ENCODE measurements at places on chromosomes 6 and 20.

DNA sequence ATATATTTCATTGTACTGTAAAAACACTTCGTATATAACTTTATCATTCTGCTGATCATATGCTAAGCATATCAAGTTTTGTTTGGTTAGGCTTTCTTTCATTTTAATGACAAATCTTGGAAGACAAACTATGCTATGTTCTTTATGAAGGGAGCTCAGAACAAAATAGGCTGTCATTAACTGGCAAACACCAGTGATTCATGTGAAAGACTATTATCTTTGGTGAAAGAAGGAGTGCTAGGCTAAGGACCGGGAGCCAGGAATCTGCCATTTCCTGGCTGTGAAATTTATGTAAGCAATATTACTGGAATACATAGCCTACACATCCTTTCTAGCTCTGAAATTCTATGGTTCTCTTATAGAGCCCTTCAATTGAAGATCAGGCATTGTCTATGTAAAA lies 136.2 kb upstream of the CCN2 start:
- no peak for DNase-seq

DNA sequence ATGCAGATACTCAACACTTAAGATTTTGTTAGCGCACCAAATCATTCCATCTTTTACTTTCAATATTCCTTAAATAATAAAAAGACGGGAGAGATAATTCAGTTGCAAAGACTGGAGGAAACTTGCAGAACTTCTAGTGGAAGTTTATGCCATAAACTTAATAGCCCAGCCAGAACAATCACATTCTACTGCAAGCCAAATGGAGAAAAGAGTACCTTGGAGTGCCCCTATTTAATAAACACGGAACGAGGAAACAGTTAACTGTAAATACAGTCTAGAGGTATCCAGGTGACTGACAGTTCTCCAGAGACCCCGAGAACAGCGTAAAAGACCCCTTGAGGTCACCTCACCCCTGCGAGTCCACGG lies 635 bp downstream of the SLC35B3 start:
- DNase-seq = no peak

- no peak for DNase-seq
Observed at GRCh38 chr6:122770835-122771601, 8.5 kb upstream of the FABP7 start.

DNA sequence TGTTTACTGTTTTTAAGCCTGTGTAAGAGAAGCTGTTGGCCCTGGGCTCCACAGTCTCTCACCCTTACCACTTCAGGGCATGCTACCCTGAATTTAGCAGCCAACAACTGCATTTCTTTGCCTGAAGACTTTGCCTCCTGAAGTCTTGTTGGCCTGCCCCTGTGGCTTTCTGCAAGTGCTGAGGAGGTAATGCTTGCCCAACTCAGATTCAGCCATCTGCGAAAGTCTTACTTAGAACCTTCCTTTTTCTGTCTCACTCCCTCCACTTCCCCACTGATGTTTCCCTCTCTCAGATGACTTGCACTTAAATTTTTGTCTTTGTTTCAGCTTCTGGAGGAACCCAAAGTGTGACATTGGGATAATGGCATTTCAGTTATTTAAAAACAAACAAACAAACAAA lies 11.8 kb upstream of the IBTK start:
- DNase-seq = no peak

- no peak for DNase-seq
Observed at GRCh38 chr20:14518648-14519047, 181.2 kb upstream of the FLRT3 start.

GRCh38 chr6:139711804-139712585 lies 337.5 kb upstream of the CITED2 start:
- no peak for DNase-seq

- DNase-seq = no peak
Observed at GRCh38 chr6:35406711-35407485, 45.2 kb upstream of the FANCE start.

GRCh38 chr20:37345339-37346235 lies at the start of gene SRC:
SRC (plus strand) TSS chr20:37346140; CDS start chr20:37384154, 38,014 bp downstream.
- no peak for DNase-seq

DNA sequence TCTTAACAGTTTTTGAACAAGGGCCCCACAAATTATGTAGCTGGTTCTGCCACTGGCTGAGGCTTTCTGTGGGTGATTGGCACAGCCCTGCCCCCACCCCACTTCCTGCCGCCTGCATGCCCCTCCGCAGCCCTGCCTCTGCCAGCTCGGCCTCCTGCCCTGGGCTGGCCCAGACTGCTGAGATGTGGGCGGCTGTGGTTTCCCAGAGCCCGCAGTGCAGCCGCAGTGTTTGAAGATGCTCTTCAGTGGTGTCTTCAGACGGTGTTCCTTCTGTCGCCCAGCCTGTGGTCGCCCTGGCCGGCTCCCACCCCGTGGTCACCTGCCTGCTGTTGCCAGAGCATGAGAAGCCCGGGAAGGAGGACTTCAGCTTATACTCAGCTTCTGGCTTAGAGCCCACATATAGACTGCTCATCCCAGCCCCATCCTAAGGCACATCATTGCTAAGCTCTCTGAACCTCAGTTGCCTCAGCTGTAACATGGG lies 154.3 kb downstream of the VEGFA start:
- no peak for DNase-seq

GRCh38 chr6:129771678-129772077 lies 61.7 kb upstream of the ARHGAP18 start:
- DNase-seq = no peak

DNA sequence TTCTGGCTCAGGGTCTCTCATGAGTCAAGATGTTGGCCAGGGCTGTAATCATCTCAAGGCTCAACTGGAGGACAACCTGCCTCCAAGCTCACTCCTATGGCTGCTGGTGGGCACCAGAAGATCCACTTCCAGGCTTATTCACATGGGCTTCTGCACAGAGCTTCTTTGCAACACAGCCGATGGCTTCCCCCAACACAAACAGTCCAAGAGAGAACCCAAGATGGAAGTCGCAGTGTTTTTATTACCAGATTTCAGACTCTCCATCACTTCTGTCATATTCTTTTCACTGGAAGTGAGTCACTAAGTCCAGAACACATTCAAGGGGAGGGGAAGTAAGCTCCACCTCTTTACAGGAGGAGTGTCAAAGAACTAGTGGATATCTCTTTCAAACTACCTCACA lies 75.5 kb downstream of the CD164 start:
- no peak for DNase-seq

DNA sequence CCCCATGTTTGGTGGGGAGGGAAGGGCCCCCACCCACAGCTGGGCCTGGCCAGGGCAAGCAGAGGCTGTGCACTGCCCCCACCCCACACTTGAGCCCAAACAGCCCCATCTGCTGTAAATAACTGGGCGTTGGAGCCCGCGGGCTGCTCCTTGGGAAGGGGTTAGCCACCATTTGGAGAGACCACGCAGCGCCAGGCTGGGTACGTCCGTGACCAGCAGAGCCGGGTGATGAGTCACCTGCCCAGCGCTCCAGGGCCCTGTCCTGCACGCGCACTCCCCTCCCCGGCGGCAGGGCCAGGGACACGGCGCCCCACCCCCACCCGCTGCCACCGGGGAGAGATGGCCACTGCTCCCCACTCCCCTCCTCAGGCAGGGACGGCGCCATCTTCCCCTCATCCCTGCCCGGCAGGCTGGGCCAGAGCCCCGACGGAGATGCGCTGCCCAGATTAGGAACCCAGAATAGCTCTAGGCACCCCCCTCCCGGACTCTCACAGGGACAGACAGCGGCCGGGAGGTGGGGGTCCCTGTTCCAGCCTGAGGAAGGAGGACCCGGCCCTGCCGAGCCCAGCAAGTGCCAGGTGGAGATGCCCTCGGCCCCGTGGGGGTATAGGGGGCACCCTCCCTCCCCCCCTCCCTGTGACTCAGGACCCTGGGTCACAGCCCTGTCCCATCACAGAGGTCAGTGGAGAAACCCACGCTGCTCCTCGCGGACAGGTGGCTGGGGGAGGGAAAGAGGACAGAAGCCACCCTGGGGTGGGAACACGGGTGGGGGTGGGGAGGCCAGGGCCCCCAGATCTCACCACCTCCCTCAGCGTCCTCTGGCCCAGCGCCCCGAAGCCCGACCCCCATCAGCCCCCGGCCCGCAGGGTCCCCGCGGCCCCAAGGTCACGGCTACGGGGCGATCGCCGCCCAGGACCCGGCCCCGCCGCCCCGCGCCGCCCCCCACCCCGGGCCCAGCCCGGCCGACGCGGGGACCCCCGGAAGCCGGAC lies 642 bp downstream of the EEF1A2 start:
- no peak for DNase-seq

DNA sequence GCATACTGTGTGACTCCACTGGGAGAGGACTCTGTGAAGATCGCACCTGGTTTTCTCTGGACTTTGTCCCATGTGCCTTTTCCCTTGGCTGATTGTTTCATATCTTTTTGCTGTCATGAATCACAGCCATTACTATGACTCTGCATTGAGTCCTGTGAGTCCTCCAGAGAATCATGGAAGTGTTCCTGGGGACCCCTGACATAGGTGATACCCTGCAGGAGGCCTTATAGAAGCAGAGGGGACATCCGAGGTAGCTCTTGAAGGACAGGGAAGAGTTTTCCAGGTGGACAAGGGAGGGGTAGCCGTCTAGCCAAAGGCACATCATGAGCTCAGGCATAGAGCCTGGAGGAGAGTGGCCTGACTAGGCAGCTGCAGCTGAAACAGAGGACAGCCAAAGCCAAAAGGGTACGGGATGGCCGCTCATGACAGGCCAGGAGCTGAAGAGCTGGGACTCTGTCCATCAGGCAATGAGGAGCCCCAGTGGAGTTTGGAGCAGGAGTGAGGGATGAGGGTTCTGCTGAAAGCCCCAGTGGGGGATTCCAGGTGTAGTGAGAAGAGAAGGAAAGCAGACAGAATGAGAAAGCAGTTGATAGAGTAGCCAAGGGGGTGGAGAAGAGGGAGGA lies 86.6 kb upstream of the TOX2 start:
- no peak for DNase-seq

- DNase-seq = no peak
Observed at GRCh38 chr6:40249935-40250334, 315.7 kb upstream of the MOCS1 start.

DNA sequence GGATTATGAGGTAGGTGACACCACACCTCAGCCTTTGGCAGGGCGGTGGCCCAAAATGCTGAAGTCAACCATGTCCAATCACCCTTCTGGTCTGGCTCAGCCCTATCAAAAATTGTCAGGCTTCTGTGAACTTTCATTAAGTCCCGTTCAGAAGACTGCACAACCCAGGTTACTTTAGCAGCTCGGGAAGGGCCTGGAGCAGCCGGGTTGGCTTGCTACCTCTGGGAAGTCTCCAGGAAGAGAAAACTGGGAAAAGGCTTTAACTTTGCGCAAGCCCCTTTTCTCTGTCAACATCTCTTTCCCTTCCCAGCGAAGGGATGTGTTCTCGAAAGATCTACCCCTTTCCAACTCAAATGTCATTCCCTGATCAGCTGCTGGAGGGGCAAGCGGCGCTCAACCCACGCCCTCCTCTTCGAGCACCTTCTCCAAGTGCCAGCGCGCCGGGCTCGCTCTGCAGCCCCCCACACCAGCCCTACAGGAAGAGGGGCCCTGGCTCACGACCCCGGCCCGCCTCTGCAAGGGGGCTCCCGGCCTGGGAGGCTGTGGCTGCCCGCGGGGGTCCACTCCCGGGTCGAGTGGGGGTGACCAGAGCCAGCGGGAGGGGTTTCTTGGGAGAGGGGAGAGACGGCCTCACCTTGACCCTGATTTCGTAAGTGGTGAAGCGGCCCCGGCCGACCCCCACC lies 573 bp downstream of the SNX3 start:
- peak; percentile 63 for DNase-seq

GRCh38 chr20:1964659-1965405 lies 29.0 kb downstream of the PDYN start:
- DNase-seq = peak; percentile 19

DNA sequence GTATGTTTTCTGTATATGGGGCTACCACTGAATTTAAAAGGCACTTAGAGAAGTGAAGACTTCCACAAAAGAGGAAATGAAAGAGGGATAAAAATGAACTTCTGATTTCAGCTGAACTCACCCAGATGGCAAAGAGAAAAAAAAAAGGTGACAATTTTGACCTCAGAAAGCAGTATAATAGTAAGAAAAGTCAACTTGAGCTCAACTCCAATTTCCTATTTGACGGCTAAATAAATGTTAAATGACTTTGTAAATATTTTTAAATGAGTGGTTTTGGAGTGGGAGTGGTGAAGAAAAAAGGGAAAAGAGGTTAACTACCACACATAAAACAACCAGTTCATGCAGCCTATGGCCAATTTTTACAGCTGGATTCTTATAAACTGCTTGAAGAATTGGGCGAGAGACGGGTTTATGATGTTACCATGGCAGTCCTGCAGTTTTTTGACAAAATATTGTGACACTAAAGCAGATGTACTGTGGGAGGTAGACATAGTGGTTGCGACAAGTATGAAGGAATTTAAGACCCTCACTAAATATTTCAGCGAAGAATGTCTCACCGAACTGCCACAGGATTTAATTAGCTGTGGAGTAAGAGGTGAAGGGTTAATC lies 49.8 kb upstream of the ADTRP start:
- no peak for DNase-seq

GRCh38 chr20:1266167-1266973 lies at the start of gene SNPH:
SNPH (plus strand) TSS chr20:1266294; CDS start chr20:1296240, 29,946 bp downstream.
- DNase-seq = peak; percentile 92

DNA sequence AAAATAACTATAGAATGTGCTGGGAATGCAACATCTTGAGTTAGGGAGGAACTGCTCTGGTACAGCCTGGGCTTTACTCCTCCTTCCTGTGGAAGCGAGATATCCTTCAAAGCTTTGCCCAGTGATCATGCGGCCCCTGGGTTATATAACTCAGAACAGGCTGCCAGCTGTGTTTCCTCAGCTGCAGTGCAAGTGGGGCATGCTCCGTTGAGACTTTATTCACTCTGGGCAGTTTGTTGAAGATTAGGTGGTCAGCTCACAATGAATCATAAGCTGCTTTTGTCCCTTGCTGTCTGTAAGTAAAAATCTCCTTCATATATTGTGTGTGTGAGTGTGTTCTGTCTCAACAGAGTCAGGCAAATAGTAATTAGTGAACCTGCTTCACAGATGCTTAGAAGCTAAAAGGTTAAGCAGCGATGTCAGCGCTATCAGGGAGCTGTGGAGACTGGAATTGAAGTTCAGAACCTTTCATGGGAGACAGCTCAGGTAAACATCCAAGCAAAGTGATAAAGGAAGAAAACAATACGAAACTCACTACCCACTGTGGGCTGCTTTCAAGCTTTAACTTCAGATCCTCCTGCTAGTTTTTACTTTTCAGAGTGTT lies 688.4 kb downstream of the HTR1B start:
- peak; percentile 8 for DNase-seq

- no peak for DNase-seq
Observed at GRCh38 chr6:152356662-152357061, 280.5 kb downstream of the SYNE1 start.

- no peak for DNase-seq
Observed at GRCh38 chr6:6090861-6091607, 84.3 kb upstream of the NRN1 start.

DNA sequence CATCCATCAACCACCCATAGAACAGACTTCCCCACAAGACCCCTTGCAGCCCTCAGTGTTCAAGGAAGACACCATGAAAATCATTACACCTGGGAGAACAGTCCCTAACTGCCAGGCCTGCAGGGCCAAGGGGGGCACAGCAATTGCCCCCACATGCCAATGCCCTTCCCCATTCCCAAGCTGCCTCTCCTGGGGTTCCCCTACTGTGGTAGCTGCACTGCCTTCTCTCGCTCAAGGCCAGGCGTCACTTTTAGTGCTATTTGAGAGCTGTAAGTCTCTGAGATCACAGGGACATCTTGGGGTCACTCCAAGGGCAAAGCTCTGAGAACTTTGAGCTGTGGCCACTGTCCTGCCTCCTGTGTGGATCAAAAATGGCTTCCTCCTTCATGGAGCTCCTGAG lies 6.0 kb upstream of the ACSS1 start:
- DNase-seq = no peak

GRCh38 chr6:137610702-137611101 lies 116.5 kb upstream of the OLIG3 start:
- no peak for DNase-seq

GRCh38 chr6:48475275-48475674 lies 364.3 kb upstream of the PTCHD4 start:
- DNase-seq = no peak
